NT2/D1 (cell line): ENCODE measurements at places on chromosomes 1 and 21.
A peak's percentile ranks its signal among the peaks of the same experiment; 100 is the strongest.

- no peak for DNase-seq
These were observed 4.1 kb downstream of the HEYL start for GRCh38 chr1:39635205-39635870.

GRCh38 chr21:41597227-41597626 lies 89.3 kb upstream of the TMPRSS2 start:
- no peak for DNase-seq

DNA sequence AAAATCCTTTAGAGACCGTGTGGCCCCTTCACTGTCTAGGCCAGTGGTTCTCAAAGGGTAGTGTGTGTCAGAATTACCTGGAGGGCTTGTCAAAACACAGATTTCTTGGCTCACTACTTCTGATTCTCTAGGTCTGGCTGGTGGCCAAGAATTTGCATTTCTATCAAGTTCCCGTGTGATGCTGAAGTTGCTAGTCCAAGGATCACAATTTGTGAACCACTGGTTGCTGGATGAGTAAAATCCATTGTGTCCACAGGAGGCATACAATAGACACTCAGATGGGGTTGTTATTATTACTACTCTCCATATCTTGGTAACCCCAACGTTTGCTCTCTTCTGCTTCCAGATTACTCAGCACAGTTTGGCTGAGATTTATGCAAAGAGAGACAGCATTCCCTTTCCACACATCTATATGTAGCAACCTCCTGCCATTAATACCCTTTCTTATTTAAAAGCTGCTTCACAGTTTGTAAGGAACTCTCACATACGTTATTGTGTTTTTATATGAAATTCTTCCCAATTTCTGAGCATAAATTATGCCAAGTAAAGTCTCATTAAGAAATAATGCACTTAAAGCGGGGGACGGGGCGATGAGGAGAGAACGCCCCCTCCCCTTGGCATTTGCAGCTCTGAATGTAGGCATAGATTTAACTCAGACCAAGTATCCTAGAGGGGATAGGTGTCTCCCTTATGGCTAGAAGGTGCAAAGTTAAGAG lies 720 bp upstream of the TMCC2 start:
- DNase-seq = no peak

- peak; percentile 76 for DNase-seq
These were observed 6.7 kb upstream of the HUNK start for GRCh38 chr21:31866077-31866511.

- DNase-seq = no peak
These were observed 15.8 kb upstream of the TNFRSF8 start for GRCh38 chr1:12047120-12047876.

GRCh38 chr1:5645135-5645399 lies 347.2 kb downstream of the NPHP4 start:
- no peak for DNase-seq

- no peak for DNase-seq
These were observed 98.9 kb upstream of the SLC44A3 start for GRCh38 chr1:94721240-94721639.
